ENCODE measurements at places on chromosomes 1 and 21.

DNA sequence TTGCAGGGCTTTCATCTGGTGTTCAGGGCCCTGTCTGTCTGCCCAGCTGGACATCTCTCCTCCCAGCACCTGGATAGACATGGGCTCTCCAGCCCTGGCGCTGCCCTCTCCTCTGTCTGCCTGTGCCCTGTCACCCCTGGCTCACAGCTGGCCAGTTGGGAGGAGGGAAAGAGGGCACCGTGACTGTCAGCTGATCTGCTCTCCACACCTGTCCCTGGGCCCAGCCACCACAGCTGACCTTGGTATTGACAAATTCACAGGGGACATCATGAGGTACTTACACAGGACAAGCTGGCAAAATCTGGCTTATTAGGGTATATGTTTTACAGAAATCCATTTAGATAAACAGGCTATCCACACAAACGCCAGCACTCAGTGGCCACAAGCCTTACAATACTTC, 8.3 kb downstream of the TNR start:
- no peak for DNase-seq

DNA sequence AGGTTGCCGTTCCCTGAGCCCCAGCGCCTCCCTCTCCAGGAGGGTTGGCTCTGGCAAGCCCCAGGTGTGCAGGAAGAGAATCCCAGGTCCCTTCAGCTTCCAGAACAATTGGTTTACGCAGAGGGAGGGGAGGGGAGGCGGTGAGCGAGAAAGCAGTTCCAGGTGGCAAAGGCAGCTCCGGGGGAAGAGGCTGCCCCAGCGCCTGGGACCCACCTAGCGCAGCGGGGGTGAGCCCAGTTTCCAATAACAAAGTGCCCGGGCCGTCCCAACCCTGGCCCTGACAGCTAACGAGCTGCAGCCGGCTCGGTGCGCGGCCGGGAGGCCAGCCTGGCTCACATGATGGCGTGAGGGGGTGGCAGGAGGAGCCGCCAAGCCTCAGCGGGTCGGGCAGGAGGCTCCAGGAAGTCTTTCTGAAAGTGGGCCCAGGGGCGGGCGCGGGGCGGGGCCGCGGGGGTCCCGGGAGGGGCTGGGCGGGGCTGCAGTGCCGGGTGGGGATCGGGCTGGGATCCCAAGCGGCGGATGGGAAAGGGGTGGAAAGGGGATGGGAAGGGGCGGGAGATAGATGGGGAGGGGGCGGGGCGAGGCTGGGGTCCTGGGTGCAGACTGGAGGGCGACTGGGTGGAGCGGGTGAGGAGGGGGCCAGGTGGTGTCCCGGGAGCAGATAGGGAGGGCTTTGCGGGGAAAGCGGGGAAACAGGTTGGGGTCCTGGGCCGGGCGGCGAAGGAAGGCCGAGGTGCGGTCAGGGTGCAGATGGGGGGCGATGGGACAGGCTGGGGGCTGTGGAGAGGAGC, 22.8 kb downstream of the DHRS3 start:
- no peak for DNase-seq

DNA sequence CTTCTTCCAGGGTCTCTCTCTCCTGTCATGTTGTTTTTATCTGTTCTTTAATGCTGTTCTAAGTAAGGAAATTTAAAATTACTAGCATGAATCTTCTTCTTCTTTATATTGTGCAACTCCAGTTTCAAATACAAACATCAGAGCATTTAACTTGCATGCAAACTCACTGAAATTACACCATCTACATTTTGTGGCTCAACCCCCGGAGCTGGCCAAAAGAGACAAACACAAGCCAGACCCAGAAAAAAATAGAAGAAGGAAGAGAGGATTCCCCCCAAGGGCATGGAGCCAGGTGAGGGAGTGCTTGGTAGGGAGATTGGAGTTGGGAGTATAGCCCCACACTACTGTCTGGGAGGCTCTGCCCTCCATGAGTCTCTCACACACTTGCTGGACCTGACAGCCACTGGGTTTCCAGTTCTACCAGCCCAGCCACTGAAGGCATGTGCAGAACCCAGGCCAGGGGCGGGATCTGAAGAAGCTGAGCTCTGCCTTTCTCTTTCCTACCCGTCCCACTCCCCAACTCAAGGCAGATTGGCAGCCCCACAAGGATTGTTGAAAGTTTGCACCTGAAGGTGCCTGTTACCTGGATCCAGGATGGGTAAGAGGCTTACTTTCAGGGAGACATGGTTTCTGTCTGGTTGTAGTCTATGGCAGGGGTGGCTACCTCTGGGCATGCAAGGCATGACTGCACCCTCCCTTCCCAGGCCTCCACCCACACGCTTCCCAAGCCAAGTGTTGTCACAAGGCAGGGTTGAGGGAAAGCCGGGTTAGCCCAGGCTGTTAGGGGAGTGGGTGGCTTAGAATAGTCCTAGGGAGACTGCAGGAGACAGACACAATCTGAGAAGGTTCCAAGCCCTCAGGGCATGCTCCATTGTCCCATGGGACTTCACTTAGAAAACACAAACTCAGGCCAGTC, 297.2 kb downstream of the TGFB2 start:
- no peak for DNase-seq

- DNase-seq, result no peak
Observed at GRCh38 chr1:22342734-22343191, 108.9 kb upstream of the ZBTB40 start.

DNA sequence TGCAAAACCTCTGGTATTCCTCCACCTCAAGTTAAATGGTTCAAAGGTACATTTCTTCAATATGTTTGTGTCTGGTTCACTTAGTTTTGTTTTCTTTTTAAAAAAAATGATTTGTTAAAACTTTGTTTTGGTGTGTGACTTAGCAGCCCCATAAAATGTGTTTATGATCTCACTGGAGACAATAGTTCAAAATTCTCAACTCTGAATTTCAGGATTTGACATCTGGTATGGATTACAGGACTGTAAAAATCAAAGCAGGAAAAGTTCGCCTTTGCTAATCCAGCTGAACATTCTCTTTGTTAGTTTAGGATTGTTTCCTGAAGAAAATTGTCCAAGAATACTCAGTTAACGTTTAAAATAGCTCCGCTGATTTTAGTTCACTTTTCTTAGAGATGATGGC, 231.7 kb downstream of the HMCN1 start:
- no peak for DNase-seq

DNA sequence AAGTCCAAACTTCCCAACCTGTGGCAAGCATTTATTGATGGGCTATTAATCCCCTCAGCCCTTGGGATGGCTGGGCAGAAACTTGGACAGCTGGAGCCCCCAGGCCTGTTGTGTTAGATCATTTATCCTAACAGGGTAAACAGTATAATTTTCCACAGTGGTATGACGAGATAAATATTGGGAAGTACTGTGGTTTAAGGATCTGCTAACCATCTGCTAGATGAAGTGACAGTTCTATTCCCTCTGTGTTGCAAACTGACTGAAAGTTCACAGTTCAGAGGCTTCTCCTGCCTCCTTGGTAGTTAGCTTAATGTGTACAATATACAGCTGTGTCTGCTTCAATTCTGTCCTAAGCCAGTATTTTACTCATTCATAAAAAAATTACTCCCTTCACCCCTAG, 127.5 kb upstream of the CHODL start:
- no peak for DNase-seq

GRCh38 chr1:197180252-197180878, 33.9 kb upstream of the ASPM start:
- no peak for DNase-seq

GRCh38 chr1:27152004-27152828, 2.7 kb downstream of the SLC9A1 start:
- no peak for DNase-seq

GRCh38 chr1:228691926-228692325, 43.4 kb upstream of the RHOU start:
- no peak for DNase-seq

- DNase-seq, result no peak
Observed at GRCh38 chr1:89257041-89257440, 15.6 kb downstream of the GBP5 start.

GRCh38 chr1:108767115-108767514, 20.6 kb downstream of the STXBP3 start:
- DNase-seq, result no peak

GRCh38 chr1:223031733-223032601, 111.1 kb downstream of the TLR5 start:
- no peak for DNase-seq

- DNase-seq, result no peak
Observed at GRCh38 chr1:200775850-200776249, 37.2 kb downstream of the CAMSAP2 start.

- no peak for DNase-seq
Observed at GRCh38 chr1:84738237-84738636, 48.0 kb upstream of the SSX2IP start.

DNA sequence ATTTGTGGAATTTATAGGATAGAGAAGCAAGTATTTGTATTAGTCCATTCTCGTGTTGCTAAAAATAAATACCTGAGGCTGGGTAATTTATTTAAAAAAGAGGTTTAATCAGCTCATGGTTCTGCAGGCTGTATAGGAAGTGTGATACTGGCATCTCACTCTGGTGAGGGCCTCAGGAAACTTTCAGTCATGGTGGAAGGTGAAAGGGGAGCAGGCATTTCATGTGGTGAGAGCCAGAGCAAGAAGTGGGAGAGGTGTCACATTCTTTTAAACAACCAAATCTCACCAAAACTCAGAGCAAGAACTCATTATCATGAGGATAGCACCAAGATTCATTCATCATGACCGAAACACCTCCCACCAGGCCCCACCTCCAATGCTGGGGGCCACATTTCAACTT, 18.1 kb downstream of the SDCCAG8 start:
- no peak for DNase-seq

- DNase-seq, result no peak
Observed at GRCh38 chr1:146035048-146035423, 13.5 kb upstream of the HJV start.

- DNase-seq, result no peak
Observed at GRCh38 chr21:42324896-42325295, 9.7 kb upstream of the TFF3 start.

- no peak for DNase-seq
Observed at GRCh38 chr1:118275472-118276115, 90.6 kb upstream of the SPAG17 start.

GRCh38 chr21:14923468-14923867, 141.3 kb downstream of the NRIP1 start:
- no peak for DNase-seq

- no peak for DNase-seq
Observed at GRCh38 chr1:156696755-156697154, 8.6 kb downstream of the CRABP2 start.

- DNase-seq, result no peak
Observed at GRCh38 chr1:46516200-46516950, 26.7 kb downstream of the DMBX1 start.

- DNase-seq, result no peak
Observed at GRCh38 chr21:42006765-42007164, 3.4 kb downstream of the ZBTB21 start.

DNA sequence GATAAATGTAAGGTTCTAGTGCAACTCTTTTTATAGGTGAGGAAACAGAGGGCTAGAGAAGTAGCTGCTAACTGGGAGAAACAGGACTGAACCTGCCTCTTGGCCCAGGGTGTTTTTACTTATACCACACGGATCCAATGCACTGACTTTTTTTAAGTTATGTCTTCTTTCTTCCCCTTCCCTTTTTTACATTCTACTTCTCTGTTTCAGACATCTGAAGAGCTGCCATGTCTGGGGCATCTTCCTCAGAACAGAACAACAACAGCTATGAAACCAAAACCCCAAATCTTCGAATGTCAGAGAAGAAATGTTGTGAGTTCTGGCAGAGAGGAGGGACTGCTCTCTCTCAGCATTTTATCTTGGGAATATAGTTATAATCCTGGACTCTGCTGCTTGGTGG, 1.4 kb downstream of the PFKFB2 start:
- no peak for DNase-seq

GRCh38 chr21:31538816-31539215, 120.7 kb upstream of the SOD1 start:
- no peak for DNase-seq

GRCh38 chr1:84985365-84985764, 11.5 kb downstream of the MCOLN2 start:
- DNase-seq, result no peak

- no peak for DNase-seq
Observed at GRCh38 chr1:1631782-1632420, at the start of gene MMP23B. MMP23B (plus strand) TSS chr1:1632173; CDS start chr1:1632219, 46 bp downstream.
